ENCODE measurements at places on chromosomes 13 and 19.
A peak's percentile ranks its signal among the peaks of the same experiment; 100 is the strongest.

DNA sequence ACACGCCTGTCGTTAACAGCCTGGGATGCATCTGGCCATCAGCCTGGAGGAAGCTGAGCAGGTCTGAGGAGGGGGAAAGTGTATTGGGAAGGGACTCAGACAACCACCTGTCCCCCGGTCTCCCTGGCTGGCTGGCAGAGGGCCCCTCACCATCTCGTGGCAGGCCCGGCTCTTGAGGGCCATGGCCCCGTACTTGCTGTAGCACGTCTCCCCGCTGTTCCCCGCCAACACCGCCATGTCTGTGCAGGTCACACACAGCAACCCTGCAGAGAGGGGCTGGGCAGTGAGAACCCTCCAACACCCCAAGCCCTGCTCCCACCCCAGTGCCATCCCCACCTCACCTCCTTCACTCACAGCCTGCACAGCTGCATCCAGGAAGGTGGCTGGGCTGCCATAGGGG is 4.0 kb downstream of the TRMT1 start:
- DNase-seq: no peak

- no peak for DNase-seq
These were observed 6.8 kb upstream of the GTF2F2 start for GRCh38 chr13:45113233-45114224.

- DNase-seq: no peak
These were observed 37.4 kb downstream of the ERICH4 start for GRCh38 chr19:41480336-41480735.

- no peak for DNase-seq
These were observed 7.8 kb downstream of the LRCH1 start for GRCh38 chr13:46560778-46561177.

GRCh38 chr13:24361852-24362366 is 52.5 kb downstream of the C1QTNF9 start:
- DNase-seq: no peak

- no peak for DNase-seq
These were observed 21.5 kb downstream of the CPT1C start for GRCh38 chr19:49712397-49712859.

- DNase-seq: no peak
These were observed 20.8 kb upstream of the EBI3 start for GRCh38 chr19:4208385-4209094.

GRCh38 chr19:31002518-31003244 is 346.6 kb downstream of the TSHZ3 start:
- no peak for DNase-seq

- no peak for DNase-seq
These were observed at the start of gene TMEM91 for GRCh38 chr19:41376241-41376997. TSS of gene TMEM91 (plus strand) at chr19:41376533. CDS start at chr19:41378310, 1,777 bp downstream.

GRCh38 chr19:23758187-23759074 is at the start of gene ZNF681:
TSS of gene ZNF681 (minus strand) at chr19:23758891. CDS start at chr19:23758749, 142 bp downstream.
- peak; percentile 85 for DNase-seq

DNA sequence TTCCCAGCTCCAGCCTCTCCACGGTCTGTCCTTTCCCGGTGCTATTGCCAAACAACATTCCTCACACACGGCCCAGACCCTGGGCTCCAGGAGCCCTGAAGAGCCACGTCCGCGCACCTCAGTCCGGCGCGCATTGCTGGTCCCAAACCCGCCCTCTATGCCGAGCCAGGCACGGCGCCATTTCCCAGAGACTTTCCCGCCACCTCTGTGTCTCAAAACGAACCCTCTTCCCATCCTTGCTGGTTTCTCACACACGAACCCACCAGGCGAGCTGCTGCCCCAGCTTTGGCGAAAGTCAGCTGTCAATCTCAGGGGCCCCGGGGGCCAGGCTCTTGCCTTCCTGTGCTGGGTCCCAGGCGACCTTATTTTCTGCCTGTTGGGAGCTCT is 28.0 kb upstream of the F7 start:
- DNase-seq: no peak

DNA sequence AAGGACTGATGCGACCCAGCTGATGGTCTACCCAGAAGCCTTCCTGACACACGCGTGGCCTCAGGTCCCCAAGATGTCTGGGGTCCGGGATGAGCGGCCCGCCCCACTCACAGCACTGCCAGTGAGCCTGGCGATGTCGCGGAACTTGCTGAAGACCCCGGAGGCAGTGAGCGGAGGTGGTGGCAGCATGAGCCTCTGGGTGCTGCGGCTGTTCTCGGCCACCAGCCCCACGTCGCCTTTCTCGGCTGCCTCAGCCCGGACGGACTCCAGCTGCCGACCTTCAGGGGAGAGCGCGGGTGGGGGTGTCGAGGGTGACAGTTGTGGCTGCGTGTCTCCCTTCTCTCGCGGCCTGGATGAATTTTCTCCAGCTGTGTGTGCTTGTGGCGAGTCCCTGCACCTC is 26.8 kb upstream of the PLA2G4C start:
- no peak for DNase-seq

GRCh38 chr19:30932854-30933253 is 416.4 kb downstream of the TSHZ3 start:
- no peak for DNase-seq

DNA sequence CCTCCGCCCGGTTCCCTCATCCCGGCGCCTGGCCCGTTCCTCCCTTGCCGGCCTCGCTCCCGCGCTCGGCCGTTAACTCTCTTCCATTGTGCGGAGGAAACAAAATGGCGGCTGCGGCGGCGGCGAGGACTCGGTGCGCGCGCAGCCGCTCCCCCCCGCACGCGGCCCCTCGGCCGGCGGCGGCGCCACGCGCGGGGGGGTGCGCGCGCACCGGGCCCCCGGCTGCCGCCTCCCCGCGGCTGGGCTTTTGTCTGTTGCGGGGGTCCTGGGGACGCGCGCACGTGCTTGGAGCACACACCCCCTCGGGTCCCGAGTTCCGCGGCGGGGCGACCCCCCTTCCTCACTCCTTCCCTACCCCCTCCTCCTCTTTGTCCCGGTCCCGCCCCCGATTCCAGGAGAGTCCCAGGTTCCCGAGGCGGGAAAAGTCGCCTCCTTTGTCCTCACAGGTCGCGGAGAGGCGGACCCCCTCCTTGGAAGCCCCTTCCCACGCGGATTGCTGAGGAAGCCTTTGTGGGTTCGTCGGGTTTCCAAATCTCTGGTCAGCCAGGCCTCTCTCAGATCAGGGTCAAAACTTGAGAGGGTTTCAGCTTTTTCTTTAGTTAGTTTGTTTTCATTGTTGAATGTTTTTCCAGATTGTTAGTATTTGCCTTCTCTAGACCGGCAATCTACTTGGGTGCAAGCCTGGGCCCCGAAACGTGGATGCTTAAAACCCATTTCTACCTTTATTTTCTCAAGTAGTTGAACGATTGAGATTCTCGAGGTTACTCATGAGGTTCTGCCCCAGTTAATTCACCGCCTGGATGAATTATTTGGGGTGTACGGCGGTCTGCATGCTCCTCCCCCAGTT is 687 bp downstream of the ILF3 start:
- no peak for DNase-seq

DNA sequence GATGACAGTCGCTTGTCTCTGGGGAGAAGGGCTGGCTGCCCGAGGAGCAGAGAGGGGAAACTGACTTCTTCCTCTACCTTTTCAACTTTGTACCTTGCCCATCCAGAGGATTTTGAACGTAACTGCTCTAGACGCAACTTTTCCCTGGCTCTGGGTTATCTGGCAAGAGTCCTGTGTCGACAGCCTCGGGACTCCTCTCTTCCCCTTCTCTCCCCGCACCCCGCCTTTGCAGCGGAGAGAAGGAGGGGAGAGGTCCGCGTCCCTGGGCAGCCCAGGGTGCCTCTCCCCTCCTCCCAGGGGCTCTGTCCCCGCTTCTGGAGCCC is 574 bp downstream of the SH3GL1 start:
- no peak for DNase-seq

DNA sequence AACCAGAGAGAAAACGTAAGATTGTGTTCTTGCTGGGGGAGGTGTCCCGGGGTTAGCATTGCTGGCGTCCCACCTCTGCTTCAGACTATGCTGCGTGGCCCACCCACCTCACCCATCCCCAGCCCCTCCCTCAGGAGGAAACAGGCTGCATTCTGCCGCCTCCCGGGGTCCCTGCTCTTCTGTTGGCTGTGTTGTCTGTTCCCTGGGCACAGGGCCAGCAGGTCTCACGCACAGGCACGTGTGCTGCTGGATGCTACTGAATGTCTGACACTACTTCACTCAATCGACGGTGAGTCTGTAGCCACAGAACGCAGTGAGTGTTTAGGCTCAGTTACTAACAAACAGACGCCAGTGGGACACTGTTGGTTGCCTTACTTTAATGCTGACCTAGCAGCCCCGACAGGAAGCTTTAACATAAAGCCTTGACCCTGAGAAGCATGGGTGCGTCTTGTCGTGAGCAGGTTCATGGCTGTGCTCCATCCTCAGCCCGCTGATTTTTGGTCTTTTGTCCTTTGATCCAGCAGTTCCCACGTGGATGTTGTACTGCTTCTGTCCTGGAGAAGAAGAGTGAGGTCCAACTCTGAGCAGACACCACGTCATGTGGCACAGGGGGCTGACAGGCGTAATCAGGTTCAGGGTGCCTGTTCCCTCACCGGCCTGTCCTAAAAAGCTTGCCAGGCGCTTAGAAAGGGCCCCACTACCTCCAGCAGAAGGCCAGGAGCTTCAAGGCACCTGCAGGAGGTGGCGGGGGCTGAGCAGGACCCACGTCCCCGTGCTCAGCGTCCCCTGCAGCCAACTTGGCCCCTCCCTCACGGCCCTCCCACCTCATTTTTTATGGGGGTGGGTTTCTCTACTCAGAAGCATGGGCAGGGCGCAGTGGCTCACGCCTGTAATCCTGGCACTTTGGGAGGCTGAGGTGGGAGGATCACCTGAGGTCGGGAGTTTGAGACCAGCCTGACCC is 26.0 kb downstream of the NAXD start:
- DNase-seq: peak; percentile 63

DNA sequence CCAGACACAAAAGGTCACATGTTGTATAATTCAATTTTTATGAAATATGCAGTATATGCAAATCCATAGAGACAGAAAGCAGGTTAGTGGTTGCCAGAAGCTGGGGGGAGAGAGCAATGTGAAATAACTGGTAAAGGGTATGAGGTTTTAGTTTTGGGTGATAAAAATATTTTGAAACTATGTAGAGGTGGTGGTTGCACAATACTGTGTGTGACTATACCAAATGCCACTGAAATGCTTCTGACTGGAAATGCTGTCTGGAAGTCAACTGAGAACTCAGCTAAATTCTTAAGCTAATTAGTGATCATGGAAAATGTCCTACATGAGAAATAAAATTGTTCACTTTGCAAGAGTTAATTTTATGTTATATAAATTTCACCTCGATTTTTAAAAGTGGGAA is 65.3 kb upstream of the RXFP2 start:
- no peak for DNase-seq

DNA sequence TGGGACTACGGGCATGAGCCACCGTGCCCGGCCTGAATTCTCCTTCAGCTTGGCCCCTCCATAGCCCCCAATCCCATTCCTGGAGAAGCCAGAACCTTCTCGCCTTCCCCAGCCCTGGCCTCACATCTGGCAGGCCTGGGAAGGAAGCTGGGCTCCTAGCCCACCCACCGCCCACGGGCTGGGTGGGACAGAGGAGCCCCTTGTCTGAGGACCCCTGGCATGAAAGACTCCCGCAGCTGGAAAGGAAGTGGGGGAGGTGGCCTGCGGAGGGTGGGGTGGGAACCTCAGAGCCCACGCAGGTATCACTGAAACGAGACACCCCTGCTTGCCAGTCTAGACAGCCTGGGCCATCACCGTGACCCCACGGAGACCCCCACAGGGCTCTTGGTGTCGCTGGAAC is 7.7 kb upstream of the NANOS3 start:
- no peak for DNase-seq

DNA sequence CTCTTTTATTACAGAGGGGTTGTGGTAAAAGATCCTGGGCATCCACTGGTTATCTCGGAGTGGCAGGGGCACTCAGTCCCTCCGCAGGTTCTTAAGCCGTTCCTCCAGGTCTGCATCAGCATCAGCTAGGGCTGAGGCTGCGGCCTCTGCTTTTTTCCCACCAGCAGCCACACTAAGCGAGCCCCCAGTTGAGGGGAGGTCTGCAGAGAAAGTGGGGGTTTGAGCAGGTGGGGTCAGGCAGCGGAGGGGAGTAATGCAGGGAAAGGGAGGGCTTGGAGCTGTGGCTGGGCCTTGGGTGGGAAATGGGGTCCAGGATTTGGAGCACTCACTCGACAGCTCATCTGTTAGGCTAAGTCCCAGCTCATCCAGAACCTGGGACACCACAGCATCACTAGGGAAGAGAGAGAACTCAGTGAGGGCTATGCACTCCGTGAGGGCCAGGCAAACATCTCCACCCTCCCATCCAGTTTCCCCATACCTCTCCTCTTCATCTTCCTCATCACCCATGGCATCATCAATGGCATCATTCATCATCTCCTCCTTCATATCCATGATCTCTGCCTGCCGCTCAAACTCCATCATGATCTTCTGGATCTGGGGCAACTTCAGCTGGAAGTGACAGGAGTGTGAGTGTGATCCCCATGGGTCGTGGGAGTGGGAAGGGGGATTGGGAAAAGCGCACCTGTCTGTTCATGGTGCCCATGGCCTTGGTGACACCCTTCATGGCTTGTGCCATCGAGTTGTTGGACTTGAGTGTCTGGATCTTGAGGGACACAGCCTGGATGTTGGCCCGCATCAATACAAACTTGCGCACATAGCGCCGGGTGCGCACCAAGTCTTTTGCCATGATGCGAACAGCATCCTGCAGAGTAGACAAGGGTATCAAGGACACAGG is 3.1 kb downstream of the CHMP2A start:
- DNase-seq: no peak

DNA sequence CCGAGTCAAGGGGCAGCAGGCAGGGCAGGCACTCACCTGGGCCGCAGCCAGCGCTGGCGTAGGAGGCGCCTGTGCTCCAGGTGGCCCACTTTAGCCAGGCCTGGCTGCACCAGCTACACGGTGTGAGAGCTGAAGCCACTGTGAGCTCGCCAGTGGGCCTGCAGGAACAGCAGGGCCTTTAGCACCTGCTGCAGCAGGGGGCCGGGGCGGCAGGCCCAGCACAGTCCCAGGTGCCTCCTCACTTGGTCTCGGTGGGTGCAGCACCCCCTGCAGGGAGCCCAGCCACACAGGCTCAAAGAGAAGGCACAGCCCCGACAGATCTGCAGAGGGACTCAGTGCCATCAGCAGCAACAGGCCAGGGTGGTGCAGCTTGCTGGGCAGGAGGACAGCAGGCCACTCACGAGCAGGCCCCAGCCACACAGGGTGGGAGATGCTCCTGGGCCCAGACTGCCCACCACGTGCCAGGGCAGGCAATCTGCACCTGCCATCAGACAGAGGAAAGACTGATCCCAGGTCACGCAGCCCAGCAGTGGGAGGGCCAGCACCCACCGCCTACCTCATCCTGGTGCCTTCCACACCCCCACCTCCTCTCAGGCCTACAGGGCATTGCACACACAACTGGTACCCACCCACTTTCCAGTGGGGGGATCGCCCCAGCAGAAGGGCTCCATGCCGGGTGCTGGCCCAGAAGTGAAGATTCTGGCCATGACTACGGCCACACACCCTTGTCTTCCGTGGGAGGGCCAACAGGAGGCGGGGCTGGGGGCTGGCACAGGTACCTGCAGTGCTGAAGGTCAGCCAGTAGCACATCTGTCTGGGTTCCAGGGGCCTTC is 15.8 kb downstream of the ARHGAP33 start:
- peak; percentile 25 for DNase-seq
